ENCODE measurements at places on chromosomes 7 and 10.

- DNase-seq, result no peak
Measured at GRCh38 chr7:32253299-32253698, 183.1 kb upstream of the PDE1C start.

DNA sequence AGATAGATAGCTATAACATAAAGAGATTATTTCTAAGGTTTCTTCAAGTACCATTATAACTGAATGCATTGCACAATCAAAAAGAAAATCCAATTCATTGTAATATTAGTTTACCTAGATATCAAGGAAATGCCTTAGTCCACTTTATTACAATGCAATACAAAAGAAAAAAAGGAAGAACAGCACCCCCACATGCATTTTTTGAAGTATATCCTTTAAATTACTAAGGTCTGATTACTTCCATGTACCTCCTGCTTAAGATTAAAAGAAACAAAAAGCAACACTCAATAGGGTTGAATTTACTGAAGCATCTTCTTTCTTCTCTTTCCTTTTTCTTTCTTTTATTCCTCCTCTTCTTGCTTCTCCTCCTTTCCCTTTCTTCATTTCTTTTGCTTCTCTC is 973.8 kb upstream of the LRRTM3 start:
- DNase-seq, result no peak

GRCh38 chr7:73717025-73717807 is 2.3 kb downstream of the STX1A start:
- no peak for DNase-seq

- DNase-seq, result no peak
Measured at GRCh38 chr7:40382145-40382544, 247.3 kb downstream of the SUGCT start.

- no peak for DNase-seq
Measured at GRCh38 chr10:100740476-100741377, 4.7 kb upstream of the PAX2 start.

DNA sequence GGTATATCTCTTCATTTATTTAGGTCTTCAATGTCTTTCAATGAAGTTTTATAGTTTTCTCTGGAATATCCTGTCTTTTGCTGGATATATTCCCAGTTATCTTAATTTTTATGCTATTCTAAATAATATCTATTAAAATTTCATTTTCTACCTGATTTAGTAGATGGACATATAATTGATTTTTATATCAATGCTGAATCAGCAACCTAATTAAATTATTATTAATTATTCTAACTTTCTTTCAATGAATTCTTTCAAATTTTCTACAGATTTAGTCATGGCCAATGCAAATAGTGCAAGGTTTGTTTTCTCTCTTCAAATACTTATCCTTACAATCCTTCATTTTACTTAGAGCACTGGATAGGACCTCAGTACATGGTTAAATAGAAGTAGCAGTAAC is 56.8 kb downstream of the DENND11 start:
- no peak for DNase-seq

DNA sequence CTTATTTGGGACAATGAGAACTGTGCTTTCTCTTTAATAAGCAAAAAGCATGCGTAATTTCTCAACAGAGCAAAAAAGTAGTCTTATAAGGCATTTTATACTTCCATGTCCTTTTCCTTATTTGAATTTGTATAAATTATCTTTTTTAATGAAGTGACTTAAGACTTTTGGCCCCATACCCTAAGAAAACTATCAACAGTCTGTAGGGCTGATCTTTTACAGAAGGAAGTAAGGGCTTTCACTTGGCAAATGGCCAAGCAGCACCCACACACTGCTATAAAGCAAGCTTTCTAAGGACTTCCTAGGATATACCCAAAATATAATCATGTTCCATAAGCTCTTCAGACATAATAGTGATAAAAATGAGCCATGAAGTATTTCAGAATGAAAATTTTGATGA is 3.4 kb downstream of the CRPPA start:
- no peak for DNase-seq

DNA sequence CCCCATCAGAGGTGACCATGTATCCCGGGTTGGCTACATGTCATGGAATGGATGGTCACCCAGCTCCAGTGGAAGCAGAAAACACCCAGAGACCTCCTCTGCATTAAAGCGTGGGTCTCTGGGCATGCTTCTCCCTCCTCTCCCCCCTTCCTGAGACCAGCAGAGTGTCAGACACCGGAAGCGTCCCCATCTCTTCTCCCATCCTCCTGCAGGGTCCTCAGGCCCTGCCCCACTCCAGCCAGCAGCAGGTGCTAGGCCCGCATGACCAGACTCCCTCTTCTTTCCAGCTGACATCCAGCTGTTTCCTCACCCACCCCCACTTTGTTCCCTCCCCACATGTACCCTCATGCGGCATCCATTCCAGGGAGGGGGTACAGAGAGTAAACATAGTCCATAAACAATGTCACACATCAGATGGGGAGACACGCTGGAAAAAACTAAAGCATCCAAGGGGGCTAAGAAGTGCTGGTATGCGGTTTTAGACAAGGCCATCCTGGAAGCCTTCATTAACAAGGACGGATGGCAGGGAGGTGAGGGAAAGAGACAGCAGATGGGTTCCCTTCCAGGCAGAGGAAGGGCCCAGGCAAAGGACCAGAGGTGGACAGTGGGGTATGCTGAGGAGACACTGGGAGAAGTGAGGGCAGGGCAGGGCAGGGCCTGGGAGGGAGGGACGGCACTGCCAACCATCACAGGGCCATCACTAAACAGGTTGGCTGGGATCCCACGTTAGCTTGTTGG is 12.5 kb upstream of the SLC18A3 start:
- DNase-seq, result no peak

- DNase-seq, result no peak
Measured at GRCh38 chr7:101232141-101232850, 5.3 kb downstream of the CLDN15 start.

- no peak for DNase-seq
Measured at GRCh38 chr10:132946-133898, 2.0 kb upstream of the ZMYND11 start.

DNA sequence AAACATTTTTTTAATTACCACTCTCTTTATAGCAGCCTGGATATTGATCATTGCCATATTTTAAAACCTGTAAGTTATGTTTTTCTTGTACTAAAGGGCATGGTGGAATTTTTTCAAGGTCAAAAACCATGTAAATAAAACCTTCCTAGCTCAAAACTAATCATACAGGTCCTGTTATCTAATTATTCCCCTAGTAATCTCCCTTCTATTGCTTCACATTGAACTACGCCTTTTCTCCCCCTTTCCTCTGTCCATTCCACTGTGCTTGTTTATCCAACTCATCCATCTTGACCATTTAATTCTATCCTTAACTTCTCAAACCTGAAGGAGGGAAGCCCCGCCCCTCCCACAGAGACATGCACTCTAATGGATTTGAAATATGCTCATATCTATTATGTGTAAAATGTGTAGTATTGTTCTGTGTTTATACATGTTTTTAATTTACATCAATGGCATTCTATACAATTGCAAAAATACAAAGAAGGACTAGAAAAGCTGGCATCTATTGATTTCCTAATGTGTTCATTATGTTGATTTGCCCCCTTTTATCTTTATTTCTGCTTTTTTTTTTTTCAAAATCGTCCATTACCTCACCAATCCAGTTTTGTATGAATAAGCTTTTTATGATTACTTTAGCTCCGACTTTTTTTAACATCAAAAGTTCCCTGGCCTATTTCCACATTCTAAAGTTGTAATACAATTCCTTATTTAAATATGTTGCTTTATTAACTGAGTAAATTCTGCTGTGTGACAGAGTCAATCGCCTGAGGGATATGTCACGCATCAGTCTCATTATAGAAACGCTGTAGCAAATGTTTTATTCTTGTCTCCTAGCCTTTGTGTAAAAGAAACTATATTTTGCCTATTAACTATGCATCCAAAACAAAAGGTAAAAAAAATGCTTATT is 61.0 kb downstream of the MET start:
- no peak for DNase-seq

DNA sequence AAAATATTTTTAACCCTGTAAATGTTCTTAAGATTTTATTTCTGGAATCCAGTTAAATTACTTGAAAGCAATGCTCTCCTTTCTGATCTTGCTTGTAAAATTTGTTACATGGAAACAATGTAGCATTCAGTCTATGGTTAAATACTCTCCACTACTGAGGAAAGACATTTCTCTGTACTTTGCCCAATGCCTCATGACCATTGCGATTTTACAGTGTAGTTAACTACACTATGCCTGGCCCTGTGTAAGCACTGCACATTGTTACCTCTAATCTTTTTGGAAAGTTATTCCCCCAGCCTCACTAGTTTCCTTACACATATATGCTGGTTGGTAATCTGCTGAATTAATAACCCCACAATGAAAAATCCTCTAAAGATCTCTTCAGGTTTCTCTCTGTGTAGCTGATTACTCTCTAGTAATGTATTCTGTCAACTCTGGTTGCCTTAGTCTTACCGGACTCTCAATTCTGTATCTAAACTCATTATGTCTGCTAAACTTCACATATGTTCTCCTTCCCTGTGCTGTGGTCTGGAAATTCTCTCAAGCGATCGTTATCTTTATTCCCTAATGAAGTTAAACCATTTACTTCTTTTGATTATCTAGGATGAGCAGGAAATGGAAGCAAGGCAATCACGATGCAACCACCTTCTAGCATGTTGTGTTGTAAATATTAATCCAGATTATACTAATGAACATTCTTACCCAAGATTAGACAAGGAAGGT is 58.7 kb upstream of the TMEM106B start:
- no peak for DNase-seq

- DNase-seq, result no peak
Measured at GRCh38 chr7:137715533-137715932, 131.2 kb downstream of the DGKI start.

- peak; percentile 51 for DNase-seq
Measured at GRCh38 chr10:124697837-124698544, 46.2 kb downstream of the FAM53B start.

DNA sequence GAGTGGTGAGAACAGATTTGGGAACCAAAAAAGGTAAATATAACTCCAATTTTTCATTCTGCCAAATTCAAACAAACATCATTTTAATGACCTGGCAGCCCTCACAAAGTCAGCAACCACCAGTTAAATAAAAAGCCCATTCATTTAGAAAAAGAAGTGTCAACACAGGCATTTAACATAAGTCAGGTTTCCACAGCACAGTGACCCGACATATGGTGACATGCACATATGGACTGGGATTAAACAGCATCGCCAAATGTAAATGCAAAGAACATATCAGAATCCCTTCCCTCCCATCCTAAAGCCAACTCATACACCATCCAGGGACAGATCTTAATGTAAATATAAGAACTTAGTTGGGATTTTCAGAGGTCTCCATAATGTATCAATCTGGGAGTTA is 293.2 kb downstream of the FGFR2 start:
- DNase-seq, result no peak

DNA sequence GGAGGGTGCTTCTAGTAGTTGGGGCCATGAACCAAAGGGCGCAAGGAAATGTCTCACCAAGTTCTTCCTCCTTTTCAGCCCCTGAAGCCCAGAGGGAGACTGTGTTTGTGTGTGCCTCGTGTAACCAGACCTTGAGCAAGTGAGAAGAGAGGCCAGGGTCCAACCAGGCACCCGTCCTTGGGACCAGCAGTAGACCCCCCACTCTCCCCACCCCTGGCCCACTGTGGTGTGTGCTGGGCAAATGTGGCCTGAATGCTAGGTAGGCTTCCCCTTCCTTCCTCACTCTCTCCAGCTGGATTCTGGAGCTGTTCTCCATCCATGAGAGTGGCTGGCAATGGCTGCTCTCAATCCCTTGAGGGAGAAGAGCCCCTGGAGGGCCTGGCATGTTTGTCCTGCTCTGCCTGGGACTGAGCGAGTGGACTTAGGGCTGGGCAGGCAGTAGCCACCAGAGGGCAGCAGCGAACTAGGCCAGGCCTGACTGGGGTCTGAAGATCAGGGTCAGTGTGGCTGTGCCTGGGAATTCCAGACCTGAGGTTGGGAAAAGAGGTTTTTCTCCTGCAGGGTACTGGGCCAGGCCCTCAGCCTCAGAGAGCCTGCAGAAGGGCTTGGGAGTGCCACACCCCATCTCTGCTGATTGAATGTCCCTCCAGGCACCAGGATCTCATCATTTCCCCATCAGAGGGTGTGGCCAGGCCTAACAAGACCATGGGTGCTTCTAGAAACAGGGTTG is 12.5 kb downstream of the SFRP5 start:
- peak; percentile 45 for DNase-seq

DNA sequence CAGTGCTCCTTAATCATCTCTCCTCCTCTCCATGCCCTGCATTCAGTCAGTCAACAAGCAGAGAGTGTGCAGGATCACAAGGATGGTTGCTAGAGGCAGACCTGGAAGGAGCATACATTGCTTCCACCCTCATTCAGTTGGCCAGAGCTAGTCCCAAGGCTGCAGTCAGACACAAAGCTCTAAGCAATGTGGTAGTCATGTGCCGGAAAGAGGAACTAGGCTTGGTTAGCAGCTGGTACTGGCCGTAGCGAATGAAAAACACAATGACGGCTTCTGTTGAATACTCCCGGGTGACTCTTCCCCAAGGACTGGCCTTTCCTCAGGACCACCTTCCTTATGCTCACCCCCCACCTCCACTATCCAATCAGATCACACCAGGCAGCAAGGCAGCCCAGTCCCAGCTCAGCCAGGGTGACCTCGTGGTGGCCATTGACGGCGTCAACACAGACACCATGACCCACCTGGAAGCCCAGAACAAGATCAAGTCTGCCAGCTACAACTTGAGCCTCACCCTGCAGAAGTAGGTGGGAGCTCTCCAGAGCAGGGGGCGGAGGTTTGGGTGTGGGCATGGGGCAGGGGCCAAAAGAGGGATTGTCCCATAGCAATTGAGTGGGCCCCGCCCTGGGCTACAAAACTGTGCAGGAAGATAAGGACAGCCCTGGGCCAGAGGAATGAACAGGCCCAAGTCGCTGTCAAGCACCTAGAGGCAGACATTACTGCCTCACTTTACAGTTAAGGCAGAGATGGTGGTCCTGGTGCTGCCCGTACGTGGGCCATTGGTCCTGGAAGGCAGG is 10.9 kb downstream of the LDB3 start:
- DNase-seq, result no peak

DNA sequence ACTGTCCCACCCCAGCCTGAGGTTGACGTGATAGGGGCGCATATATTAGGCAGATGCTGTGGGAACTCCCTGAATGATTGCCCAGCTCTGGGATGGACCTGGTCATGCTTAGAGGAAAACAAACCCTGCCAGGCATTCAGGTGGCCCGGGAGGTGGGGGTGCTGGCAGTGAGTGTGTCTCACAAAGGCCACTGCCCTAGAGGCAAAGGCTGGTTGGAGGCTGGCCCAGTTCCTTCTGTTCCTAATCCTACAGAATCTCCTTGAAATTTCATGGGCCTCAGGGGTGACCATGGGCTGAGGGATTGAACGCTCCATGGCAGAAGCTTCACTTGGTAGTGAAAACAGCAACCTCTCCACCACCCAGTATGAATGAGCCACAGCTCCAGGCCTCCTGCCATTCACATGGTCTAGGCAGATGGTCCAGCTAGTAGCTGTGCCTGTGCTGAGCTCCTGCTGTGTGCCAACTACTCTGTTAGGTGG is 25.6 kb downstream of the ADRA2A start:
- DNase-seq, result no peak

GRCh38 chr10:74425456-74426001 is 274.5 kb downstream of the ADK start:
- no peak for DNase-seq

DNA sequence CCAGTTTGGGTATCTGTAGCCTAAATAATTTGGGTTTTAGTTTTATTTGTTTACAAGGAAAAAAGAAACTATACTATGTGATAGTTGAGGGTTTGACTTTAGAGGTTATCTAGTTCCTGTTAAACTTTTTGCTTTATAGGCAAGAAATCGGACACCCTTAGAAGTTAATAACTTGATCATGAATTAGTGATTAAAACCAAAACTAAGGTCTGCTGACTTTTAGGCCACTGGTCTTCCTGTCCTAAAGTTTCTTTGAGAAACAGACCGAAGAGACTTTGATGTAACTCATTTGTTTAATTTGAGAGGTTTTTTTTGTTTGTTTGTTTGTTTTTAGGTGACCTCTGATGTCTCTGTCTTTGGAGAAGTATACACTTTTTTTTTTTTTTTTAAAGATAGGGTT is 59.7 kb downstream of the PHTF2 start:
- no peak for DNase-seq
